ENCODE measurements at places on chromosomes 12 and 14.

- no peaks in the 10 kb centered on the region for H3K36me3 ChIP-seq
- no peak for DNase-seq
- H3K4me3 ChIP-seq = no peak overlapping the region
- H3K27me3 ChIP-seq = no peaks in the 10 kb centered on the region
Measured at GRCh38 chr14:98177551-98177950, 1094.4 kb downstream of the BCL11B start.

DNA sequence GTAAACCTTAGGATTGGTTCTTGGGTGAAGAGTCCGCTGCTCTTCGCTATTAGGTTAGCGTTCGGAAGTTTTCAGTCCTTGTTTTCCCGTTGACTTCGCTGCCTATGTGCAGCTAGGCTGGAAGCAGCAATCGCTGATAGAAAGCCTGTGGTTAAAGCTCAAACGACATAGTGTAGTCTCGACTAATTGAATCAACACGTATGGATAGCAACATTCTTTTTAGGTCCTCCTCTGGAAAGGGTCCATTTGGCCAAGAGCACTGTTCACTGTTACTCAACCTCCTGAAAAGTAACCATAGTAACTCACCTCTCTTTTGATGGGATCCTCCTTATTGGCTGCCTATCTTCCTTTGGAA, 355.5 kb downstream of the SNAPC1 start:
- H3K4me3 ChIP-seq = peak overlapping the region; percentile 37
- DNase-seq = no peak
- no peaks in the 10 kb centered on the region for H3K36me3 ChIP-seq

DNA sequence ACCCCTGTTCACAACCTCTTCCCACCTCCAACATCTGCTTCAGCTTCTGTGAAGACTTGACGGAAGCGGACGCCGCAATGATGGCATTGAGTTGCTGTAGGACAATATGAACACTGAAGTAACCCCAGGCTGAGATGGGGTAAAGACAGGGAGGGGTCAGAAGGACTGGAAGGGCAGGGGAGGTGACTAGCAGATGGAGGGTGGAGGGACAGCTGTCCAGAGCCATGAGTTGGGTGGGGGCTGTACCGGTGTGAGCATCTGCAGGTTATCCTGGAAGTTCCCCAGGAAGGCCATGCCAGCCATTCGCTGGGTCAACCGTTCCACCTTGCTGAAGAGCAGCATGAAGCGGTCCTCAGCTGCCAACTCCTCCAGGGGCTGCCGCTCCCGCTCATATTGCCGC, 26.1 kb downstream of the PRPF40B start:
- peaks cover 36% of the 10 kb centered on the region for H3K4me1 ChIP-seq
- H3K36me3 ChIP-seq = peaks cover 92% of the 10 kb centered on the region
- peak overlapping the region; percentile 78 for H3K27ac ChIP-seq
- DNase-seq = no peak
- no peak overlapping the region for H3K4me3 ChIP-seq
- H3K27me3 ChIP-seq = no peaks in the 10 kb centered on the region

DNA sequence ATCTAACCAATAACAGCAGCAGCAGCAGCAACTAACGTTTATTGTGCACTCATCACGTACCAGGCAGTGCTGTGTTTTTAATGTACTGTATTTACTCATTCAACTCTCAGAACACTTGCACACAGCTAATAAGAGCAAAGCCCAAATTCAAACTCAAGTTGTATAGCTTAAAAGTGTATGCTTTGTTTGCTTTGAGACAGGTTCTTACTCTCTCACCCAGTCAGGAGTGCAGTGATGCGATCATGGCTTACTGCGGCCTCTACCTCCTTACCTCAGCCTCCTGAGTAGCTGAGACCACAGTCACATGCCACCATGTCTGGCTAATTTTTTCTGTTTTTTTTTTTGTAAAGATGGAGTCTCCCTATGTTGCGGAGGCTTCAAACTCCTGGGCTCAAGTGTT, 105.4 kb downstream of the PAPLN start:
- H3K27me3 ChIP-seq = no peaks in the 10 kb centered on the region
- no peak overlapping the region for H3K27ac ChIP-seq
- no peaks in the 10 kb centered on the region for H3K36me3 ChIP-seq
- no peak overlapping the region for H3K4me3 ChIP-seq
- no peaks in the 10 kb centered on the region for H3K4me1 ChIP-seq

GRCh38 chr12:62135553-62136200, 124.5 kb upstream of the USP15 start:
- DNase-seq = no peak
- H3K36me3 ChIP-seq = no peaks in the 10 kb centered on the region
- H3K27ac ChIP-seq = no peak overlapping the region
- H3K27me3 ChIP-seq = no peaks in the 10 kb centered on the region

- no peak for DNase-seq
- H3K4me1 ChIP-seq = peaks cover 20% of the 10 kb centered on the region
- no peak overlapping the region for H3K4me3 ChIP-seq
- H3K27me3 ChIP-seq = no peaks in the 10 kb centered on the region
- H3K36me3 ChIP-seq = peaks cover 83% of the 10 kb centered on the region
Measured at GRCh38 chr12:56162468-56163290, 4.5 kb downstream of the MYL6 start.
